Activated T-helper 1 cell treated with anti-CD3 and anti-CD28 coated beads, Interleukin-12 subunit alpha, Interleukin-12 subunit beta, Interleukin-2, Interleukin-4 antibody, amounts not matched to agents 30 ng/mL and 10 ng/mL and 1 ng/mL, durations not matched to agents 14 hours and 24 hours and 36 hours (primary cell): ENCODE measurements at places on chromosomes 2 and 18. TPM values are rescaled to one million over a fixed set of nuclear protein-coding genes. Genes with fewer than 3 reads are reported as not detected.

DNA sequence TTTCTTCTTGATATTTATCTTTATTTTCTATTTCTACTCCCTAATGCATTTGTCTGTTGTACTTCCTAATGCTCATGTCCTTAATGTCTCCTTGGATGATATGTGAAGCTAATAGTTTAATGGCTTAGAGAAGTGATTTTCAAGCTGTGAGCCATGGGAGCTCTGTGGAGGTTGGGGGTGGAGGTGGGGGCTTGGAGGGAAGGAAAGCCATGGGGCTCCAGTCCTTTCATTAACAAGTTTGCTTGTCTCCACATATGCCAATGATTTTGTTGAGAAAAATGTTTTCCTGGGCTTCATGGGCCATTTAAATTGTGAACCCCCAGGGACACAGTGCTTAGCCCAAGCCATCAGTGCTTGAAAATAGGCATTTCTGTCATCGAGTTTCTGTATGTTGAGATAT is 264.1 kb downstream of the SCG2 start:
- no peaks in the 10 kb centered on the region for H3K4me1 ChIP-seq
- no peaks in the 10 kb centered on the region for H3K27me3 ChIP-seq
- no peak for DNase-seq
- no peaks in the 10 kb centered on the region for H3K36me3 ChIP-seq

DNA sequence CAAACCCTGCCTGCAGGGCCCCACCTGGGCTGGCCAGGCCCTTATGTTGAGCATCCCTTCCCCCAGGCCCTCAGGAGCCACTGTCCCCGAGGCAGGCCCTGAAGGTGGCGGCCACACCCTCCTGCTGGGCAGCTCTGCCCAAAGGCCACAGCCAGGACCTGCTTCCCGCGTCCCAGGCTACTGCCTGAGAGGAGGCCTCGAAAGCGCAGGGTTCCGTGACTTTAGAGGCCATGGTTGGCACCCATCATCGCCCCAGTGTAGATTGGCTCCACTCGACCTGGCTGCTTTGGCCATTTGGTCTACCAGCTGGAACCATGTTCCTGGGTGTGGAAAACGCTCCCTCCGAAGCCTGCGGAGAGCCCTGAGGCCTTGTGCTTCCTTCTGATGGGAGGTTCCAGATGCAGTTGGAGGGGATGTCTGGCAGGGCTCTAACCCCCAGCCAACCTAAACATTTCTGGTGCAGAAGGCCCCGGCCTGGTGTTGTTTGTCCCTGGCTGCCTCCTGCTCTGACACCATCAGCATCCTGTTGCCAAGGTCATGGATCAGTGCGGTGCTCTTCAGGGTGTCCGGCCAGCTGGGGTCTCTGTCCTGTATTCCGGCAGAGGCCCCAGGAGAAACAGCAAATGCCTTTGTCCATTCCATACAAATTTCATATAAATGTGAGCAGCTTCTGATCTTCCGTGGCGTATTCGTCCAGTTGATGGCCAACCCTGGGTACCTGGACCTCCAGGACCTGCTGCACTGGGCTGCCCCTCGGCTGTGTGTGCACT is 14.7 kb downstream of the CAPN10 start:
- peaks cover 4% of the 10 kb centered on the region for H3K36me3 ChIP-seq
- no peaks in the 10 kb centered on the region for H3K4me1 ChIP-seq
- DNase-seq, result no peak
- H3K27ac ChIP-seq, result no peak overlapping the region
- no peak overlapping the region for H3K4me3 ChIP-seq

GRCh38 chr18:64171576-64171975 is 22.7 kb upstream of the LINC00305 start:
- no peak for DNase-seq
- no peaks in the 10 kb centered on the region for H3K4me1 ChIP-seq
- no peaks in the 10 kb centered on the region for H3K36me3 ChIP-seq

- no peaks in the 10 kb centered on the region for H3K36me3 ChIP-seq
- H3K4me1 ChIP-seq, result no peaks in the 10 kb centered on the region
- no peak for DNase-seq
- no peaks in the 10 kb centered on the region for H3K27me3 ChIP-seq
Observed at GRCh38 chr2:80102026-80102425, 202.5 kb downstream of the LRRTM1 start.

GRCh38 chr2:239144713-239144999 is 256.2 kb downstream of the HDAC4 start:
- H3K27ac ChIP-seq, result no peak overlapping the region
- no peaks in the 10 kb centered on the region for H3K27me3 ChIP-seq
- peaks cover 28% of the 10 kb centered on the region for H3K36me3 ChIP-seq
- H3K4me1 ChIP-seq, result peaks cover 7% of the 10 kb centered on the region

- H3K36me3 ChIP-seq, result no peaks in the 10 kb centered on the region
- no peaks in the 10 kb centered on the region for H3K4me1 ChIP-seq
- no peak for DNase-seq
- H3K27me3 ChIP-seq, result peaks cover 45% of the 10 kb centered on the region
- no peak overlapping the region for H3K4me3 ChIP-seq
- H3K27ac ChIP-seq, result no peak overlapping the region
Observed at GRCh38 chr18:22865354-22866116, 67.6 kb upstream of the RBBP8 start.

- no peaks in the 10 kb centered on the region for H3K4me1 ChIP-seq
- H3K36me3 ChIP-seq, result no peaks in the 10 kb centered on the region
- H3K4me3 ChIP-seq, result peak overlapping the region; percentile 53
- DNase-seq, result no peak
- no peak overlapping the region for H3K27ac ChIP-seq
- H3K27me3 ChIP-seq, result peaks cover 45% of the 10 kb centered on the region
Observed at GRCh38 chr18:75455249-75456198, 28.0 kb upstream of the SMIM21 start.

HOXD10 gene
- total RNA-seq, result not detected in 2 replicates

CCL20 gene
- total RNA-seq, result 1.2 and 3.2 TPM in 2 replicates

PLCD4 gene
- total RNA-seq, result 0.54 and 0.62 TPM in 2 replicates

- no peak overlapping the region for H3K27ac ChIP-seq
- no peaks in the 10 kb centered on the region for H3K27me3 ChIP-seq
- peaks cover 13% of the 10 kb centered on the region for H3K36me3 ChIP-seq
- H3K4me1 ChIP-seq, result no peaks in the 10 kb centered on the region
- H3K4me3 ChIP-seq, result no peak overlapping the region
Observed at GRCh38 chr2:135728064-135728743, 13.5 kb upstream of the UBXN4 start.

DNA sequence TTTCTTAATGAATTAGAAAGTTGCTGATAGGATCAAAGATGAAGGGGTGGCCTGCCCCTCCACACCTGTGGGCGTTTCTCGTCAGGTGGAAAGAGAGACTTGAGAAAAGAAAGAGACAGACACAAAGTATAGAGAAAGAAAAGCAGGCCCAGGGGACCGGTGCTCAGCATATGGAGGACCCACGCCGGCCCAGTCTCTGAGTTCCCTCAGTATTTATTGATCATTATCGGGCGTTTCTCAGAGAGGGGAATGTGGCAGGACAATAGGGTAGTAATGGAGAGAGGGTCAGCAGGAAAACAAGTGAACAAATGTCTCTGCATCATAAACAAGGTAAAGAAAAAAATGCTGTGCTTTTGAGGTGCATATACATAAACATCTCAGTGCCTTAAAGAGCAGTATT is 144.3 kb downstream of the CCDC102B start:
- no peaks in the 10 kb centered on the region for H3K4me1 ChIP-seq
- H3K4me3 ChIP-seq, result no peak overlapping the region
- no peak for DNase-seq

- H3K4me1 ChIP-seq, result no peaks in the 10 kb centered on the region
- H3K27me3 ChIP-seq, result peaks cover 2% of the 10 kb centered on the region
- DNase-seq, result no peak
- H3K27ac ChIP-seq, result no peak overlapping the region
Observed at GRCh38 chr2:106530866-106531265, 43.7 kb downstream of the CD8B2 start.

- no peaks in the 10 kb centered on the region for H3K27me3 ChIP-seq
- H3K36me3 ChIP-seq, result no peaks in the 10 kb centered on the region
- DNase-seq, result no peak
Observed at GRCh38 chr2:59583173-59583765, 970.2 kb downstream of the BCL11A start.

DNA sequence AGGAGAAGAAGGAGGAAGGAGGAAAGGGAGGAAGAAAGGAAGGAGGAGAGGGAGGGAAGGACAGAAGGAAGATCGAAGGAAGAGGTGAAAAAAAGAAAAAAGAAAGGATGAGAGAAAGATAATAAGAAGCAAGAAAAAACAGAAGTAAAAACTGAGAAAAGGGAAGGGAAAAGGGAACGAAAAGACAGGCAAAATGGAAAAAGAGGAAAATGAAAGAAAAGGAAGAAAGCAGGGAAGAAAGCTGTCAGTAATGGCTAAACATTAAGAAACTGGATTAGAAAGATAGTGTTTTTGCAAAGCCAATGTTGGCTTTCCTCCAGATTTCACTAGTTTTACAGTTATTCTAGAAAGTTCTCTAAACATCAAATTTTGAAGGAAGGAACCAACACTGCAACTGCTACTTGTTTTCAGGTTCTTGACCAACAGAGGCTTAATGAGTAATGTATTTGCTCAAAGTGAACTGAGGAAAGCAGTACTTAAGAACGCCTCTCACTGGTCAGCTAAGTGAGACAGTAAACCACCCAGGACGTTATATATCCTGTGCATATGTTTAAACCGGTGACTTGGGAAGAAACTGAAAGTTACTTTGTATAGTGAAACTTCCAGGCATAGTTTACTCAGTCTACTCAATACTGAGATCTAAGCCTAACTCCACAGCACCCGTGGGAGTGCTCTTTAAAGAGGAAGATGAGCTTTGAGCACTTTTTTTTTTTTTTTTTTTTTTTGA is 286.2 kb upstream of the TRIB2 start:
- H3K27me3 ChIP-seq, result no peaks in the 10 kb centered on the region
- H3K4me1 ChIP-seq, result peaks cover 55% of the 10 kb centered on the region
- peak overlapping the region; percentile 74 for H3K27ac ChIP-seq
- DNase-seq, result peak; percentile 8
- H3K4me3 ChIP-seq, result peak overlapping the region; percentile 58
- peaks cover 7% of the 10 kb centered on the region for H3K36me3 ChIP-seq

RGPD3 gene
- 0.16 and 0.22 TPM in 2 replicates for total RNA-seq

GRCh38 chr18:59420244-59420643 is 61.2 kb upstream of the LMAN1 start:
- peaks cover 12% of the 10 kb centered on the region for H3K27me3 ChIP-seq
- H3K4me3 ChIP-seq, result no peak overlapping the region

- DNase-seq, result no peak
- no peak overlapping the region for H3K4me3 ChIP-seq
- no peaks in the 10 kb centered on the region for H3K27me3 ChIP-seq
- H3K36me3 ChIP-seq, result no peaks in the 10 kb centered on the region
- no peak overlapping the region for H3K27ac ChIP-seq
- no peaks in the 10 kb centered on the region for H3K4me1 ChIP-seq
Observed at GRCh38 chr2:192265751-192266150, 71.0 kb upstream of the TMEFF2 start.

GRCh38 chr2:10905862-10906143 is 5.9 kb upstream of the KCNF1 start:
- H3K36me3 ChIP-seq, result no peaks in the 10 kb centered on the region
- no peaks in the 10 kb centered on the region for H3K4me1 ChIP-seq
- H3K27ac ChIP-seq, result no peak overlapping the region
- peaks cover 14% of the 10 kb centered on the region for H3K27me3 ChIP-seq
- DNase-seq, result no peak

DNA sequence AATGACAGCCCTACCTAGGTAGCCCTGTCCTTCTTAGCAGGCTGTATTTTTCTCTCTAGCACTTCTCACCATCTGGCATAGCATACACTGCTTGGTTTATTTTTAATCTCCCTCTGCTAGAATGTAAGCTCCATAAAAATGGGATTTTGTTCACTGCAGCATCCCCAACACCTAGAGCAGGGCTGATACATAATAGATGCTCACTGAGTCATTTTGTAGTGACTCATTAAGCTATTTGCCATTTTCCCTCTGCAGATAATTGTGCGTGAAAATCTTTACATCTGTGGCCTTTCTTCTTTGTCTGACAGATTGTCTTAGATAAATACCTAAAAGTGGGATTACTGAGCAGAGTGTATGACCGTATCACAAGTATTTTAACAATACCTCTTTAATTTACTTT is 82.5 kb downstream of the CERS6 start:
- no peak overlapping the region for H3K27ac ChIP-seq
- H3K27me3 ChIP-seq, result no peaks in the 10 kb centered on the region

ITPRIPL1 gene
- total RNA-seq, result 52.1 and 54.5 TPM in 2 replicates

DNA sequence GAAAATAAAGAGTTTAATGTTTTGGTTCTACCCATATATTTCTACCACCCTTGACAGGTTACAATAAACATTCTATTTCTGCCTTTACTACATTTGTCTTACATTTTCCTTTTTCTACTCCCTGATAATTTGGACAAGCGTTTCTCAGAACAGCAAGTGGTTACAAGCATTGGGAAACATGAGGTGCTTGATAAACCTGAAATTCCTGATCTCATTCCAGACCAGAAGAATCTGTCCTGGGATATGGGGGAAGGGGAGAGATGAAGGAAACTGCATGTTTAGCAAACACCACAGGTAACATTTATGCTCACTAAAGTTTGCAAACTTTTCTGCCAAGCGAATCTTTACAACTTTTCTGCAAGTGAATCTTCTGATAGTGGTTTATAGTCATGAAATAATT is 28.3 kb upstream of the DSC1 start:
- no peak overlapping the region for H3K4me3 ChIP-seq
- H3K27me3 ChIP-seq, result no peaks in the 10 kb centered on the region
- H3K36me3 ChIP-seq, result no peaks in the 10 kb centered on the region
- DNase-seq, result no peak
- H3K4me1 ChIP-seq, result no peaks in the 10 kb centered on the region

KCNJ3 gene
- not detected in 2 replicates for total RNA-seq

- H3K4me3 ChIP-seq, result no peak overlapping the region
- peaks cover 6% of the 10 kb centered on the region for H3K27me3 ChIP-seq
- no peaks in the 10 kb centered on the region for H3K4me1 ChIP-seq
- H3K36me3 ChIP-seq, result no peaks in the 10 kb centered on the region
- DNase-seq, result no peak
Observed at GRCh38 chr2:11022591-11023273, 111.0 kb downstream of the KCNF1 start.

SLC23A3 gene
- total RNA-seq, result 1.8 and 1.9 TPM in 2 replicates

NOTO gene
- total RNA-seq, result not detected in 2 replicates

- DNase-seq, result no peak
- H3K27ac ChIP-seq, result no peak overlapping the region
- H3K36me3 ChIP-seq, result no peaks in the 10 kb centered on the region
- H3K27me3 ChIP-seq, result peaks cover 7% of the 10 kb centered on the region
- H3K4me1 ChIP-seq, result no peaks in the 10 kb centered on the region
Observed at GRCh38 chr2:64888591-64889309, 100.4 kb upstream of the SLC1A4 start.

GPR39 gene
- total RNA-seq, result not detected in 2 replicates

DNA sequence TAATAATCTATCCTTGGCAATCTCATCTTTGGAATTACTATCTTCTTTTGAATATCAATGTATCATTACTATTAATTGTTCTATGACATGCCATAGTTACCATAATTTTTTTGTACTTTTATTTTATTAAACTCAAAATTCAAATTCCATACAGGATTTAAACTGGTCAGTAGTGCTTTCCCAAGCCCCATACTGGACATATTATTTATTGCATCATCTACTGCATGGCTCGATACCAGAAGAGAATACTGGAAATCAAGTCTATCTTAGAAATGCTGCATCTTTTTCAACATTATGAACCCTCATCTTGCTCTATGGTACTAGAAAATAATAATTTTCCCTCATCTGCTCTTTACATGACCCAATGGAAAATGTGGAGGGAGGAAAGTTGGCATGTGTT is 9.4 kb upstream of the PDE1A start:
- no peak for DNase-seq
- no peak overlapping the region for H3K27ac ChIP-seq
- no peak overlapping the region for H3K4me3 ChIP-seq
- H3K4me1 ChIP-seq, result no peaks in the 10 kb centered on the region
- H3K27me3 ChIP-seq, result no peaks in the 10 kb centered on the region
- H3K36me3 ChIP-seq, result no peaks in the 10 kb centered on the region

EFR3B gene
- 0.21 and 0.22 TPM in 2 replicates for total RNA-seq

STPG4 gene
- total RNA-seq, result 0.34 TPM in 1 of 2 replicates, not detected in the other

- no peak for DNase-seq
- no peaks in the 10 kb centered on the region for H3K4me1 ChIP-seq
- no peak overlapping the region for H3K4me3 ChIP-seq
- no peaks in the 10 kb centered on the region for H3K36me3 ChIP-seq
Observed at GRCh38 chr2:48849770-48850169, 94.2 kb upstream of the LHCGR start.
